Neural progenitor cell (in vitro differentiated cells): ENCODE measurements at places on chromosomes 4 and X.

- H3K4me3 ChIP-seq: no peak overlapping the region
- no peaks in the 10 kb centered on the region for H3K27me3 ChIP-seq
- DNase-seq: peak; percentile 82
Measured at GRCh38 chr4:179095585-179096221, 1653.5 kb upstream of the AGA start.

GRCh38 chrX:30613721-30614120, 36.2 kb upstream of the TASL start:
- H3K4me1 ChIP-seq: no peaks in the 10 kb centered on the region
- no peak for DNase-seq
- H3K4me3 ChIP-seq: no peak overlapping the region
- no peaks in the 10 kb centered on the region for H3K27me3 ChIP-seq

GRCh38 chr4:61041527-61041926, 158.6 kb upstream of the ADGRL3 start:
- no peaks in the 10 kb centered on the region for H3K27me3 ChIP-seq
- H3K4me1 ChIP-seq: peaks cover 11% of the 10 kb centered on the region
- H3K36me3 ChIP-seq: no peaks in the 10 kb centered on the region

DNA sequence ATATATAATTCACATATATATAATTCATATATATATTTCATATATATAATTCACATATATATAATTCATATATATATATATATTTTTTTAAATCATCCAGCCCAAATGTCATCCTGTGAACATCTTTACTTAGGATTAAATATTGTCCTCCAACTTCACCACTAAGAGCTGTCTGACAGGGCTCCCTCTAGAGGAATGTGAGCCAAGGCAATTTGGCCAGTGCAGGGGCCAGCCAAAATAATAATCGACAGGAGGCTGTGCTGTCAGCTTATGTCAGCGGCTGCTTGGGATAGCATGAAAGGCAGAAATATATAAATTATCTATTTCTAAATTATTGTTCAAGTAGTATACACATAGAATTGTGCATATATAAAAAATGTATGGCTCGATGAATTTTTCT, 29.5 kb downstream of the EGFL6 start:
- no peak overlapping the region for H3K4me3 ChIP-seq
- H3K27ac ChIP-seq: no peak overlapping the region
- H3K36me3 ChIP-seq: no peaks in the 10 kb centered on the region
- no peaks in the 10 kb centered on the region for H3K27me3 ChIP-seq
- peak; percentile 23 for DNase-seq
- H3K4me1 ChIP-seq: no peaks in the 10 kb centered on the region

GRCh38 chrX:115719171-115719570, 158.2 kb downstream of the PLS3 start:
- H3K27ac ChIP-seq: no peak overlapping the region
- H3K36me3 ChIP-seq: no peaks in the 10 kb centered on the region
- H3K4me1 ChIP-seq: no peaks in the 10 kb centered on the region
- no peak for DNase-seq
- H3K4me3 ChIP-seq: no peak overlapping the region

DNA sequence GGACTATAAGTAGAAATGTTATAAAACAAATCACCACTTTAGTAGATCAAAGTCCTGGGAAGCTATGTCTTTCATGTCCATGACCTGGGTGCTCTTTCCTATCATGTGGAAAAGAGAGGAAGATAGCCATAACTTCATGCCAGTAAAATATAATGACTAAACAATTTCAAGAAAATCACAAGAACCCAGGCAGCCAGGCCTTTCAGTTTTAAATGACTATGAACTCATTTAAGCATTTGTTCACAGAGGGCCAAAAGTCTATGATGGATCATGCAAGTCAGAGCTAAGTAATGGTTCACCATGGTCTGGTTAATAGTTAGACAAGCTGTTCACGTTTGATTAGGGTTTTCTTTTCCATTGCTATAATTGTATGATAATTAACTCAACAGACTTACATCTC, 155.8 kb downstream of the PPARGC1A start:
- no peaks in the 10 kb centered on the region for H3K4me1 ChIP-seq
- DNase-seq: no peak
- H3K27me3 ChIP-seq: no peaks in the 10 kb centered on the region
- H3K27ac ChIP-seq: no peak overlapping the region
